ENCODE measurements at places on chromosomes 4 and X.

GRCh38 chrX:29196501-29196900, 609.3 kb downstream of the IL1RAPL1 start:
- DNase-seq = no peak

- no peak for DNase-seq
These were observed 426 bp downstream of the SLBP start for GRCh38 chr4:1711571-1712215.

GRCh38 chr4:6339818-6340445, 70.3 kb downstream of the WFS1 start:
- DNase-seq = no peak

DNA sequence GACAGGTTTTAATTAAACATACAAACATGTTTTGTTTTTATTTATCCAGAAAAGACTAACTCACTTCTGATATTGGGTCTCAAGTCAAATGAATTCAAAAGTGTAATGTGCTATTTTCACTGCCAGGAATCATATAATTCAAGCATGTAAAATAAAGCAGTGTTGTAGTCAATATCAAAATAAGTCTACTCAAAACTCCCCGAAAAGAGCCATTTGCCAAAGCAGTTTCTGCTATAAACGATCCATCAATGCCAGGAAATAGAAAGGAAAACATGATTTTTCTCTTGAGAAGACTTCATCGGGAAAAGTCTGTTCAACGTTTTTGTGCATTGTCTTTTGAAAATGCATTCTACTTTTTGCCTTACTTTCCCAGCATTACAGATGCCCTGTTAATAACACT, 633.3 kb downstream of the FAT4 start:
- no peak for DNase-seq

GRCh38 chr4:84243685-84244084, 255.4 kb downstream of the NKX6-1 start:
- no peak for DNase-seq

- no peak for DNase-seq
These were observed 106.2 kb downstream of the ALPK1 start for GRCh38 chr4:112403101-112403945.

- no peak for DNase-seq
These were observed 109.9 kb upstream of the NAP1L5 start for GRCh38 chr4:88807499-88807898.

- DNase-seq = no peak
These were observed 47.2 kb upstream of the ETNPPL start for GRCh38 chr4:108810087-108810486.

DNA sequence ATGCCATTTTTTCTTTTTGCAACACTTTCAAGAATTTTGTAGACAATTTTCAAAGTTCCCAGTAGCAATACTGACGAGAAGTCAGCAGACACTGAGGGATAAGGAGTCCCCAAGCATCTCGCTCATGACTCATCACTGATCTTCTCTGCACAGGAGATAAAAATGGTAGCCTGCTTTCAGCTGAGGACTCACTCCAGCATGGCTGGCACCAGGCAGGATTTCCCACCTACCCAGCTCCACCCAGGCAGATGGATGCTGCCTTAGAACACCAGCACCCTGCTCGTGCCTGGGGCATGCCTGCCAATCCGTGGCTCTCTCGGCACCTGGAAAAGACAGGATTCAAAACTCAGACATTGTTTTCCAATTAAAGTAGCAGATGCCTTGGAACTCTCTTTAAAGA, 24.9 kb downstream of the JAKMIP1 start:
- DNase-seq = no peak

DNA sequence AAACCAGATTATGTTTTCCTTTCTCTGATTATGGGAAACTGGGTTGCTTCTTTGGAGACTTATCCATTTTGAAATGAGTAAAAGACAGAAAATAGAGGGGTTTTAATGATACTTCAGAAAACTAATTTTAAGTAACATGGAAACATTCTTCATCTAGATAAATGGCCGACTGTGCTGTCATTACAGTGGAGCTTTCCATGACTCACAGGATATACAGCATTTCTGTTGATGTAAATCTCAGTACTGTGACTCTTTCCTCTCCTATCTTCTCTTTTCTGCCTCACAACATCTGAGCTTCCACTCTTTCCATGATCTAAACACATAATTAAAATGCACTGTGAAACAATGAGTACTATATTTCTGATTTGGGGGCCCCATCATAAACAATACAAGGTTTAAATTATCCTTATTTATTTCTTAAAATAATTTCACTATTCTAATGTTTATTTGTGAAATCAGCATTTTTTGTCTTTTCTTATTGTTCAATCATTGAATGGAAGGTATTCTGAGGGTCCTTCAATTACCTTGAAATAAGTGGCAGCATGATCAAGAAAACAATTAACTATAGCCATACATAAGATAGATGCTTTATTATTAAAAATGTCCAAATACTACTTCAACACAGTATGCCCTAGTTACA, 19.3 kb downstream of the SEC24D start:
- no peak for DNase-seq

- DNase-seq = no peak
These were observed 35.9 kb upstream of the CLCN4 start for GRCh38 chrX:10120828-10121227.

DNA sequence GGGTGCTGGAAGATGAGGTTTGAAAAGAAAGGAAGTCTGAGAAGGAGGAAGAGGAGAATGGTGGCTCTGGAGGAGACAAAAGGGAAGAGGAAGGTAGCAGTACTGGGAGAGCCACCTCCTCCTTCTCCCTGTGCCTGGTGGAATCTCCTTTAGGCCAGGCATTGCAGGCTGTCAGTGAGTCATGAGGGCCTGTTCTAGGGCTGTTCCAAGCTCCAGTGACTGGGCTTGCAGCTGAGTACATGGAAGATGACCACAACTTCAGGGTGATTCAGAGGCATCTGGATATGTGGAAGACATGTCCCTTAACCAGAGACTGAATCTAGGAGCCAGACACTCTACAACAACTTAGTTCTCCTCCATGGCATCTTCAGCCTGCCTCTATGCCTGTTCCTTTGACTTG, 107.8 kb downstream of the EFNB1 start:
- DNase-seq = no peak

- DNase-seq = no peak
These were observed 97.9 kb upstream of the DDIT4L start for GRCh38 chr4:100288161-100288560.

DNA sequence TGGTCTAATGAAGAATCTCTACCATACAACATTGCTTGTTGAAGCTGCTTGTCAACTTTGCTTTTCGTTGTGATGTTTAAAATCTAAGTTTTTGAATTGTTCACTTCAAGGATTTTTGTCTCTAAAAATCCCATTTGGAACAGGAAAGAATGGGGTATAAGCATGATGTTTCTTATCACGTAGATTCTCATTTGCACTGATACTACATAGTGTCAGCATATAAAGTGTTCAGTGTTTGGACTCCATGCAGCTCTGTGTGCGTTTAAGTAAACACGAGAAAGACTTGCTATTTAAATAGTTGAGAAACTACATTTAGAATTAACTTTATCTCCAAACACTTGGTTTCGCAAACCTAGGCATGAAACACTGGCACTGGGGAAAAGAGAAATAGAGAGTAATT, 452.5 kb downstream of the NKX6-1 start:
- DNase-seq = no peak

DNA sequence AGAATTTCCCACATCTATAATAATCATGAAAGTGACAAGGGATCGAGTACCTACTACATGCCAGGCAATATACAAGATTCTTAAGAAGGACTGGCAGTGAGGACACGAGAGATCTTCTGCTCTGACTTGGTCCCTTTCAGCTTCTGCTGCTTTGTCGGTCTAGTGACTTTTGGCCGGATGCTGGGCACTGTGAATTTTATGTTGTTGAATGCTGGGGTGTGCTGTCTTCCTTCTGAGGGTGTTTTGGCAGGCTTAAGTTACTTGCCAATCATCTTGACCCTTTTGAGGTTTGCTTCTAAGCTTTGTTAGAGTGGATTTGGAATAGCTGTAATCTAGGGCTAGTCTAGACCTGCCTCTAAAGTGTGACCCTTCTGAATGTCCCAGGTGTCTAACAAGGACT, 23.5 kb downstream of the NAT8L start:
- no peak for DNase-seq

DNA sequence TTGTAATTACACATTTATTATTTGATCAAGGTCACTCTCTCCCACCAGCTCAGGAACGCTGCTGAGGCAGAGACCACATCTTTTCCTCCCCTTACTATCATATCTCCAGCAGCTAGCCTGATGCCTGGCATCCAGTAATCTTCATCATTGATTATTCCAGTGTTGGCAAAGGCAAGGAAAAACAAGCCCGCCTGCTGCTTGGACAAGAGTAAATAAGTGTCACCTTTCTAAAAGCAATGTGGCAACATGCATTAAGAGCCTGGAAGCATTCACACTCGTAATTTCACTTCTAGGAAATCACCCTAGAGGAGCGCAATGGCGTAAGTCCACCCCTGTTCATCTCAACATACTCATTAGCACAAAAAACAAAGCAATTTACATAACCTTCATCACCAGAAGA, 54.8 kb downstream of the APLN start:
- DNase-seq = no peak

- no peak for DNase-seq
These were observed 49.2 kb upstream of the SCRG1 start for GRCh38 chr4:173448103-173448502.

- no peak for DNase-seq
These were observed 2.3 kb upstream of the SLBP start for GRCh38 chr4:1714303-1715001.

DNA sequence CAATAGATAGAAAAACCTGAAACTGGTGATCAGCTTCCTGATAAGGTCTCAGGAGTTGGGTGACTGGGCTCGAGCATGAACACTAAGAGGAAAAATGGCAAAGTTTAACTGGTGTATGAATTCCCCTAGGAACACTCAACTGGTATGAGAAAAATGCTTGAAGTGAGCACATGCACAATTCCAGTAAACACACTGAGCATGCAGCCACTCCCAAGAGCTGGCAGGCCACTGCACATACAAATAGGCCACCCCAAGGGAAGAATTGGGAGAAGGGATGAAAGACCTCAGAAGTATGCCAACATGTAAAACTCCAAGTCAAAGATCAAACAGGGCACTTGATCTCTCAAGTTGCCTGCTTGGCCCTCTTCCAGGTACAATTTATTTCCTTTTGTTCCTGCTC, 45.4 kb upstream of the GNPDA2 start:
- no peak for DNase-seq

- no peak for DNase-seq
These were observed 5.4 kb downstream of the RAB28 start for GRCh38 chr4:13478707-13479106.

DNA sequence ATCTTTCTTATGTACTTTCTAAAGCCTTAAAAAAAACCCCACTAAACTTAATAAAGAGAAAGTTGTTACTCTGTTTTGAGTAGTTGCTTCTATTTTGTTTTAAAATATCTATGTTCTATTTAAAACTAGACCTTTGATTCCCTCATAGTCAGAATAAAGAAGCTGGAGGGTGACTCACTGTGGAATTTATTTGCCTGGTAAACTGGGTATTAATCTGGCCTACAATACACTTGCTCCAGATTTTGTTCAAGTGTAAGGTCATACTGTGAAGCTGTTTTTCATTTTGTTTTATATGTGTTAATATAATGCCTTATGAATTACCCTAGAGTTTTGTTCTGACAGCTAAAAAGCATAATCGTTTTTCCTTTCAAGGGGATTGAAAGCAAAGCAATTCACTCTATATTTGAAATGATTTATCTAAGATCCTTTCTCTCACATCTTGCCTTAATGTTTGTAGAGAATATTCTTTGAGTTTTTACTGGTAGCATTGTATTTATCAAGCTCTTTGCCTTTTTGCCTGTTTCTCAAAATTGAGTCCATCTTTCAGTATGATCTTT, 277.4 kb upstream of the PITX2 start:
- no peak for DNase-seq

DNA sequence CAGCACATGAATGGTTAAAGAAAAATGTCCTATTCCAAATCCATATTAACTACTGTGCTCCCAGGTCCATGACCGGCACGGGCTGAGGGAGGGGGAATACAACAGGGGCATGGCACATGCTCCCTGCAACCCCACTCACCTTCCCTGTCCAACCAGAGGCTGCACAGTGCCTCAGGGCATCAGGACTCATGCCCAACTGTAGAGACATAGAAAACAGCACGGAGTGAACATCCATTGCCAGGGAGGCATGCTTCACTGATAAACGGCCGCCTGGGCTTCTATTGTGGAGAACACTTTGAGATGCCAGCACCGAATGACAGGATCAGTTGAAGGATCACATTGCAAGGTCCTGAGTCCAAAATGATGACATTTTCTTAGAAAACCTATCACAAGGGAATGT, 140.6 kb downstream of the STK32B start:
- no peak for DNase-seq

- DNase-seq = no peak
These were observed 73.0 kb downstream of the USP46 start for GRCh38 chr4:52586069-52586468.

GRCh38 chr4:159141193-159141592, 38.3 kb downstream of the RAPGEF2 start:
- DNase-seq = no peak

- no peak for DNase-seq
These were observed 25.2 kb upstream of the AP1AR start for GRCh38 chr4:112206431-112206830.

GRCh38 chrX:48514126-48514806, 5.5 kb downstream of the PORCN start:
- DNase-seq = no peak

DNA sequence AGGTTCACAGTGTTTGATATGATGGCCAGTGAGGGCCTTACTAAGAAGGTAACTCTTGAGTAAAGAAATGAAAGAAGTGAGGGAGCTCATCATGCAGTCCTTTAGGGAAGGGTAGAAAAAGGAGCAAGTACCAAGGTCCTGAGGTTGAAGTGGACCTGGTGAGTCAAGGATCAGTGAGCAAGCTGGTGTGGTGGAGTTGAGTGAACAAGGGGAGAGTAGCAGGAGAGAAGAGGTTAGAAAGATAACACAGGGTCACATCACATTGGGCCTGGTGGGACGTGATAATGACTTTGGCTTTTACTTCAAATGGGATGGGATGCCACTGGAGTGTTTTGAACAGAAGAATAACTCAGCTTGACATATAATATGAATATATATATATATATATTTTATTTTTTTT, 44.7 kb downstream of the OSTC start:
- no peak for DNase-seq

DNA sequence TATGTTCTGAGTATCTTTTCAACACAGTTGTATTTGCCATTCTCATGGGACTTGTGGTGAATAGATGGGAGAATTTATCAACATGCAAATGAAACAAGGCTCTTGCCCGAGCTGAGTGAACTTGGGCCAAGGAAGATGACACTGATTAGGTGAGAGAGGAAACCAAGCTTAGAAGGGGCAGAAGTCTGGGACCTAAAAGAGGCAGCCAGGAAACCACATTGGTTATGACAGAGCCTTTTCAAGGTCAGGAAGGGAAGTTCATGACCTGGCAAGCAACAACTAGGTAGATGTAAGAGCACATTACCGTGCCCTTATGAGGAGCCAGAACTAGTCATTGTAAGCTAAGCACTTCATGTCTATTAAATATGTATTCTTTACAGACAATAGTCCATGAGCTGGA, 590.3 kb downstream of the PACRGL start:
- no peak for DNase-seq

GRCh38 chrX:153504445-153505016, 9.8 kb downstream of the BGN start:
- no peak for DNase-seq

- no peak for DNase-seq
These were observed 102.1 kb downstream of the DCK start for GRCh38 chr4:71095545-71095944.
